ENCODE measurements at places on chromosomes 13 and 19.

DNA sequence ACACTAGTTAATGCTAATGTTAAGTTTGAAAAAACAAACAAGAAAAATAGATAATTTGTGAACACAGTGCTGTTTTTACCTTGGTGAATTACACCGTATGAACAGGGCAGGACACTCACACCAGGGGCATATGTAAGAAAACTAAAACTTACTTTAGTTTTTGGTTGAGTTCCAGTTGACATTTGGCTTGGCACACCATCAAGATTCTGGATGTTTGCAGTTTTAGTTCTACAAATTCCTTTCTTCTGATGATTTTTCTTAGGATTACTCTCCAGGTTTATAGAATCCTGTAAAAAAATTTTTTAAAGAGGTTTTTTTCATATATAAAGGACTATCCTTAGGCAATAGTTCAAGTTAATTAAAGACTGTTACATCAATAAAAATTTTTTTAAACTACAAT is 238.5 kb upstream of the STARD13 start:
- no peak for DNase-seq

- peak; percentile 1 for DNase-seq
Measured at GRCh38 chr13:33606692-33607091, 211.3 kb upstream of the RFC3 start.

GRCh38 chr19:45113628-45114027 is 20.6 kb downstream of the PPP1R37 start:
- DNase-seq: peak; percentile 95

DNA sequence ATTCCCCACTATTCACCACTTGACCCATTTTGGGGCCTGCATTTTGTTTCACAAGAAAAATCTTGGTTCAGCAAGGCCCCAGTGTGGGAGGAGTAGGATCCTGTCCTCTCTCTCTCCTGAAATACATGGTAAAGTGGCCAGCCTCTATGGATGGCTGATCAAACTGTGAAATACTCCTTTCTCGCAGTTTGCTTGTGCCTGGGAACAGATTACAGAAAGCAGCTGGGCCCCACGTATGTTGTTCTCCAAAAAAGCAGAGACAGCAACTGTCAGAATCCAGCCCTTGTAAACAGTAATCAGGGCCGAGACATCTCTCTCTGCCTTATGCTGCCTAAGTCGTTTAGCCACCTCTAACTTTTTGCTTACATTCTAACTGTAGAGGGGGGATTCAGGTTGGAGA is 61.0 kb upstream of the RAP2A start:
- no peak for DNase-seq

DNA sequence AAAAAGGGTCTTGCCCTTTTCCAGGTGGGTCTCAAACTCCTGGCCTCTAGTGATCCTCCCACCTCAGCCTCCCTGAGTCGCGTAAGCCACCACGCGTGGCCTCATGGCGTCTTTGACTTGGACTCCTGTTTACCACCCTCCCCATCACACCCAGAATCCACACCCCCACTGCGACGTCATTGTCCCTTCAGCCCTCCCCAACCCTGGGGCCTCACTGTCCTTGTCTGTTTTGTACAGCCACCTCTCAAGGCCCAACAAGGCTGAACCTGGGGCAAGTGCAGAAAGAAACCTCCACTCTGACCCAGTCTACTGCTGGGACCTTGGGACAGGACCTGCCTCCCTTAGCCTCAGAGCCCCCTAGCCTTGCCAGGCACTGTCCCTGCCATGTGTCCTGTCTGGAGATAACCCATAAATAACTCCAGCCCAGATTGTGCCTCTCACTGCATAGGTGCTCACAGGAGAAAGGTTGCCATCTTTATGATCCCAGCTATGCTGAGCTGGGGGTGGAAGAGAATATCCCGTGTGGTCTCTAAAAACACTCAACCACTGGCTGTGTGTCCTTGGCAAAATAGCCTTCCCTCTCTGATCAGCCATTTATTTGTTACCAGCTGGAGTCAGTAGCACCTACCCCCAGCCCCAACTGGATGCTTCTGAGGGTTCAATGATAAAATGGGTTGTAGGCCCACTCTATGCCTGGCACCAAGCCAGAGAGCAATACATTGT is 1.8 kb upstream of the IFI30 start:
- DNase-seq: no peak

DNA sequence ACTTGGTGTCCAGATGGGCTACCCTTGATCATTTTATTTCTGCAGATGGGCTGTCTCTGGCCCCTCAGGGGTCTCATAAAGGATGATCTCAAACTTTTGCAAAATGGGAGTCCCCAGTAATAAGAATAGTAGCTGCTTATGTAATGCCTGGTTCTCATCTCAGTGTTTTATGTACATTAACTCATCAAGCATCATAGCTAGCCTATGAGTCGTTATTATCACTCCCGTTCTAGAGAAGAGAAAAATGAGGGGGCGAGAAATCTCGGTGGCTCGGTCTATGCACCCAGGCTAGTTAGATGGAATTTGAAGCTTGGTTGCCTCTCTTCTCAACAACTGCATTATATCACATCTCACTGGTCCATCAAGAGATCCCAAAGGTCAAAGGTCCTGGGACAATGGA is 3.4 kb downstream of the CACNG6 start:
- DNase-seq: no peak

DNA sequence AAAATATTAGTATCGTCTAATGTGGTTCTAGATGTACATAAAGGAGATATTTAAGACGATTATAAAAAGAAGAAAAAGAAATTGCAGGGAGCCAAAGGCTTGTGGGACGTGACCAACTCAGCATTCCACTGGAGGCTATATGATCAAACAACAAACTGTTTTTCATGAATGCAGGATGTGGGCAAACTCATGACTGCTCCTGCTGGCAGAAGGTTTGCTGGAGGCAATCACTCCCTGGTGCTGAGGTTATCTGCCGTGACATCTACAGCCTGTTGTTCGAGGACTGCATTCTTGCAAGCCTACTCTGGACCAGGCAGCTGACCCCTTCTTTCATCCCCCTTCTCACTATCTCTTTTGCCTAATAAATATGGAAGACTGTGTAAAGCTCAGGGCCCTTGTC is 518.1 kb downstream of the UQCRFS1 start:
- no peak for DNase-seq

DNA sequence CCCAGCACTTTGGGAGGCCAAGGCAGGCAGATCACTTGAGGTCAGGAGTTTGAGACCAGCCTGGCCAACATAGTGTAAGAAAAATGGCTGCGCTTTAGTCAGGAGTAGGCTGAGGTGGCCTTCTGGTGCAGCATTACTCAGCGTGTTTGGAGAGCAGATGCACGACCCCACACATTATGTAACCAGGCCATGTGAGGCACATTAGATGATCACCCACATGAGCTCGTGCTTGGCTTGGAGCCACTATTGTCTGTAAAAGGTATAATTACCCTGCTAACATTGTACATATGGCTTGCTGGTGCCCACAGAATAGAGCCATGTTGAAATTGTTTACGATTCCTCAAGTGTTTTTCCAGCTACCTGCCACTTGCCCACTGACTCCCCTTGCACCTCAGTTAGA is 24.0 kb upstream of the SCEL start:
- peak; percentile 57 for DNase-seq

DNA sequence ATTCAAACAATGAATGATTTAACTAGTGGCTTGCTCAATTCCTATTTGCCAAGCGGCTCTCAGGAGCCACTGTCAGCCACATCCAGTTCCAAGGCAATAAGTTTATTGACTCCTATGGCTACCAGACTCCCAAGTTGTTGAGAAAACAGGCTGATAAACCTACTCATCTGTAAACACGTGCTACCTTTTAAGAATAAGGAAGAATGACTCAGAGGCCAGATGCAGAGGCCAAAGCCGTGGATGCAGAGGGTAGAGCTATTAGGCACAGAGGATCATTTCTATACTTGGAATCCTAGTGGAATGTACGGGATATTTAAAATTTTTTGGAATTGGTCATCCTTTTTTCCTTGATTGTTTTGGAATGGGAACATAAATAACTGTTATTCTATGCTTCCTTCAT is 1921.1 kb downstream of the OLFM4 start:
- no peak for DNase-seq

DNA sequence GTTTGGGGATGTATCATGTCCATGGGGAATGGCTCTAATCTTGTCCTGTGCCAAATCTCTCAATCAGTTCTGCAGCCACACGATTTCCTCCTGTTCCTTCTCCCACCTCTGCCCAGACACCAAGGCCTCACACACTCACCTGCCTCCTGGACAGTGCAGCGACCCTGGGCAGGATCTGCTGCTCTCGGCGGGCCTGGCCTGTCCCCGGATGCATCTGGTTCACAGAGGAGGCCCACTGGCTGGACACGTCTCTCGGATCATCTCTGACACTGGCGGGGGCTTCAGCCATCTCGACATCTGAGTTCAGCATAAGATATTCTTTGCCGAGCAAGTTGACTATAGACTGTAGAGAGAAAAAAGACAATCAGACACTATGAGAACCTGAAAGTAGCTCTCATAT is 5.9 kb downstream of the ZSCAN5B start:
- DNase-seq: no peak

DNA sequence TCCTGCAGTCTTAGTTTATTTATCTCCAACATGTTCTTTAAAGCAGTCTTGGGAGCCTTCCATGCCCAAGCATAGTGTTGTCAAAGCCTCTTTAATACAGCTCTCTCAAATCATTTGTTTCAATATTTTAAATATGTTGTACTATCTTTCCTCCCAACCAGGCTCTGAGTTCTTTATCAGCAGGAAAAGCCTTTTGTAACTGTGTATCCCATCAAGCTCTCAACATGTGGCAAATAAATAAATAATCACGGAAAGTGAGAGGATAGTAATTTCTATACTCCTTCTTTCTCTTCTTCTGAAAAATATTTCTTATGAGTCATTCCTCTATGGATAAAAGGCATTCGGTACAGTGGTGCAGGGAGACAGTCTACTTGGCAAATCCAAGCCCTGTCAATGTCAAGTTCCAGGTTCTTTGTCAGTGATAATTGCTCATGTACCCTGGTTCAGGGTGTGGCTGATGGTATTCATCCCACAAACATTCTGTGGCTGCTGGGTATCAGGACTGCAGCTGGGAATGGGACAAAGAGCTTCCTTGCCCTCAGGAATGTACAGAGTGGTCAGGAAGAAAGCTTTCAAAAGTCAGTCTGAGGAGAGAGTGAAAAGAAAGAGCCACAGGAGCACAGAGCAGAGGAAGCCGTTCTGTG is 384.3 kb downstream of the EFNB2 start:
- peak; percentile 47 for DNase-seq

DNA sequence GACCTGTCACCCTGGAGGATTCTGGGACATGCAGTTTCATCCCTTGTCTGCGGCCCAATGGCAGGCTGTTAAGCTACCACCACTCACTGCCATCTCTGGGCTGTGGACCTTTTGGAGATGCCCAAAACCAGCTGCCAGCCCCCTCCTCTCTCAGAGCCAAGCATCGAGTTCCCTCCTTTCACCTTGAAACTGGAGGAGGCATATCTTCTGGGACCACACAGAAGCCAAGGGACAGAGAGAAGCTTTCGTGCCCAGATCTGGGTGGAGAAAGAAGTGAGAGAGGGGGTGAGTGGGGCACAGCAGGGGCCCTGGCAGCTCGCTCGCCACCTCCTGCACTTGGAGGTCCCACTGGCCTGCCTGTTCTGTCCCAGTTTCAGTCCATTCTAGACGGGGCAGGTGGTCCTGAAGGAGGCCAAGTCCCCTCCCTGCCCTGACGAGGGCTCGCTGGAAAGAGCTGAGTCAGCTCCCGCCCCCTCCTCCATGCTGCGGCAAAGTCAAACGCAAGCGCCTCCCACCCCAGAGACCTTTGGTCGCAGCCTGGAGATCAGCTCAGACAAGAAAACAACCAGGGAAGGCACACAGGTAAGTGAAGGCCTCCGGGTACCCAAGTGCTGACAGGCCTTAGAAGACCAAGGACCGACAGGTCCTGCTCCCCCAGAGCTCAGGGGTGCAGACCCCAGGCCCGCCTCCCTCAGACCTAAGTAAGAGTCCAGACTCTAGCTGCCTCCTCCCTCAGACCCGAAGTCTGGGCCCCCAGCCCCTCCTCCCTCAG is 3.8 kb downstream of the BCAT2 start:
- DNase-seq: no peak

DNA sequence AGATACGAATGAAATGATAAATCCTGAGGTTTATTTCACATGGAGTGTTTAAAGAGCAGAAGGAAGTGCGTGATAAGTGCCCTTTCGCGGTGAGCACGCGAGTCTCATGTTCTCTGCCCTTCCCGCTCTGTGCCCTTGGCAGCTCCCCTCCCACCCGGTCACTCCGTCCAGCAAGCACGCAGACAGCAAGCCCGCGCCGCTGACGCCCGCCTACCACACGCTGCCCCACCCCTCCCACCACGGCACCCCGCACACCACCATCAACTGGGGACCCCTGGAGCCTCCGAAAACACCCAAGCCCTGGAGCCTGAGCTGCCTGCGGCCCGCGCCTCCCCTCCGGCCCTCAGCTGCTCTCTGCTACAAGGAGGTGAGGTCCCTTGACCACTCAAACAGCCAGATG is 37.4 kb upstream of the TEX29 start:
- no peak for DNase-seq

DNA sequence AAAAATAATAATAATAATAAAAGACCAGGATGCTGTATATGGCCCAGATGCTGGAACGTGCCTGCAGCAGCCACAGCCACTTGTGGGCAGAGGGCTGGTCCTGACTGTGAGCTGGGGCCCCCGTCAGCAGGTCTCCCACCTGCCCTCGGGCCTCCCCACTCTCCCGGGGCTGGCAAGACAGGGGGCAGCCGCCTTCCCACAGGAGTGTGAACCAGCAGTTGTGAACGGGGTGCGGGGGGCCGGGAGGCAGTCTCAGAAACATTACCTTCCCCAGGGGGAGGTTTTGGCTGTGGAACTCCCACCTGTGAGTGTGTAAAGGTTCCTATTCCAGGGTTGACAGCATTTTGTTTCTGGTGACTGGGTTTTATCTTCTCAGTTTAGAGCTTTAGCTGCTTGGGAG is 151.4 kb downstream of the KDM4B start:
- DNase-seq: no peak

- no peak for DNase-seq
Measured at GRCh38 chr19:5823579-5824281, 15.8 kb downstream of the FUT6 start.

DNA sequence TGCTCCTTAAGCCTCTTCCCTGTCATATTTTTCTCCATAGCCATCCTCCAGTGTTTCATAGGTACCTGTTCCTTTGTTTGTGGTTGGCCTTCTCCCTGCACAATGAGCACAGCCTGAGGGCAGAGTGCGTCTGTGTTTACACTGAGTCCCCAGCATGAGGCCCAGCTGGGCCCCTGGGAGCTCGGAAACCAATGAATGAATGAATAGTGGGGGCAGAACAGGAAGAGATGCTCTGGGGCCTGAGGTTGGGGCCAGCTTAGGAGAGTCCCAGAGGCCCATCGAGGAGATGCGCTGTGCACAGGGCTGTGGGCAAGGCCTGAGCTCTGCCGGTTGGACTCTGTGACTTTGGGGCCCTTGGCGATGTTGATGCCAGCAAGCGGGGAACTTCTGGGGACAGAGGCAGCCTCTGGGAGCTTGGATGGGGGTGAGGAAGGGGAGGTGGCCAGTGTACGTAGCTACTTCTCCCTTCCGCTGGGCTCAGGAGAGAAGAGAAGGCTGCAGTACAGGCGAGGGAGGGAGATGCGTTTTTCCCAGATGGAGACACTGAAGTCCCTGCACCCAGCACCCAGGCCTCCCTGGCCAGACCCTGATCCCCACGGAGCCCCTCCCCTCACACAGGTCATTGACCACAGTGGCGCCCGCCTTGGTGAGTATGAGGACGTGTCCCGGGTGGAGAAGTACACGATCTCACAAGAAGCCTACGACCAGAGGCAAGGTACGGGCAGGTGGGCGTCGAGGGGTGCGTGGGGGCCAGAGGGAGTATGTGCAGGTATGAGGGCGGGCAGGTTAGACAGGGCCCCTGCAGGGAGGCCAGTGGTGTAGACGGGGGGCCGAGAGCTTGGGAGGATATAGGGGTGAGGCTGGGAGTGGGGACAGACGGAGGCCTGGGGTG is 5.1 kb downstream of the TBCB start:
- DNase-seq: no peak
